ENCODE measurements at places on chromosomes 16 and 17.
A peak's percentile ranks its signal among the peaks of the same experiment; 100 is the strongest.

- DNase-seq = no peak
Observed at GRCh38 chr17:48747445-48748363, 19.2 kb upstream of the HOXB13 start.

DNA sequence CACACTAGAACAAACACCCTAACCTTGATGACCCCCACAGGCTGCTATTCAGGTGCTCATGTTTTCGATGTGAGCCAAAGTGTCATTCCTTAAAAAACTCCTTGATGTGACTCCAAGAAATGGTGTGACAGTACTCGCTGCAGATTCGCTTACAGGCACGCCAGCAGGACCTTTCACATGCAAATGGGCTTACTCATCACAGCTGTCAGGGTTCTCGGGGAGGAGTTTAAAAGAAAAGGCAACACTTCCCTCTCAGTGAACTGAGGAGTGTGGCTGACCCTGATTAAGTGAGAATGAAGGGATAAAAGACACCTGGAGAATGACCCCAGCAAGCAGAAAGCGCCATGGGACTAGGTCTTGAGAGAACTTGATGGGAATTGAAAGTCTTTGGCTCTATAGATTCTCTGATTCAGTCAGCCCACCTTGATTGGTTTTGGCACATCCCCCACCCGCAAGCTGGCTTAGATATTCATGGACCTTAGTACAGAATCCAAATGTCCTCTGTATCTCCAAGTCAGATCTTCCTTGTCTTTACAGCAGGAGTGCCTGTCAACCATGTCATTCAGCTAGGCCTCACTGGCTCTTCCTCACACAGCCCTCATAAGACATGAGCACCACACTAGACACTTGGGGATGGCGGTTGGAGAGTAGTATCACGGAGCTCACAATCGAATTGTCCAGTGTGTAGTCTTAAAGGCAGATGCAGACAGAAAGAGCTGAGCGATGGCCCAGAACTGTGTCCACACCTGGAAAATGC lies 82.6 kb downstream of the HIC1 start:
- DNase-seq = no peak

DNA sequence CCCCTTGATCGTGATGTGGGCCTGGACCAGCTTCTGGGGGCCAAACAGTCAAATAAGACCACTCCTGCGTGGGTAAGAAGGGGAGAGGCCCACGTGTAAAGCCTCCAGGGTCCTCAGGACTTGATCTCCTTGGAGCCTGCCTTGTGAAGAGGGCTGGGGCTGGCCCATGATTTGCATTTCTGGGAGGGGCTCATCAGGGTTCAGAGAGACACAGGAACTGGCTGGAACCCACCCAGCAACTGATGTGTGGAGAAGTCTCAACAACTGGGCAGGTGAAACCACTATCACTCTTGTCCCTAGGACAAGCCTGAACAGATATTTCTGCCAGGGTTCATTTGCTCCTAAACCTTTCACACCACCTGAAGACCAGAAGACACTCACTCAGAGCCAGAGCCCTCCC lies 214.7 kb downstream of the ZNF423 start:
- DNase-seq = no peak

GRCh38 chr17:19013806-19014627 lies 9.5 kb upstream of the FAM83G start:
- no peak for DNase-seq

DNA sequence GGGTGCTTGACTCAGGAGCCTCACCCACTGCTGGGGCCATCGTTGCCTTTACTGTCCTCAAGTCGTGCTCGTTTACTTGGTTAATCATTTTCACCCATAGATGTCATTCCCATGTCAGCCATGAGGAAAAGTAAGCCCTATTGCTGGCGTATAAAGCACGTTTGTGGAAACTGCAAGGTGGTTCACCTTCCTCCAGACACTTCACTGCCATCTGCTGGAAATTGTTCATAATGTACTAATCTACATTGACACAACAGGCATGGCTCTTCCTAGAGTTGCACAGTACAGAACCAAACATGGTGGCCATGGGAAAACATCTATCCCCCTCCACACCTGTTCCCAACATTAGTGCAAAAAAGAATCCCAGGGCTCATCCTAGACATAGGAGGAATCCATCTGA lies 116.6 kb downstream of the ZNF18 start:
- DNase-seq = no peak

DNA sequence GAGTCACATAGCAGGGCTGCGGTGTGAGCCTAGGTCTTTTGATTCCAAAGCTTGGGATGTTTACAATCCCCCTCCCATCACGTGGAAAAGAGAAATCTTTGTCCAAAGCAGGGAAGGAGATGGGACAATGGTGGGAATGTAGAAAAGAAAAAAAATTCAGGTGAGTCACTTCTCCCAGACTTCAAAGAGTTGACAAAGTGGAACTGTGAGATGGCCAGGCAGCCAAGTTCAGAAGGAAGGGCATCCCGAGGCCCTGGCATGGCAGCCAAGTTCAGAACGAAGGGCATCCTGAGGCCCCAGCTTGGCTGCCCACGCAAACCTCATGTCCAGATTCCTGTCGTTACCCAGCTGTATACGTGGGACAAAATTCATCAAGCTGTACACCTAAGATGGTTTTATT lies 47.5 kb downstream of the FOXL1 start:
- no peak for DNase-seq

DNA sequence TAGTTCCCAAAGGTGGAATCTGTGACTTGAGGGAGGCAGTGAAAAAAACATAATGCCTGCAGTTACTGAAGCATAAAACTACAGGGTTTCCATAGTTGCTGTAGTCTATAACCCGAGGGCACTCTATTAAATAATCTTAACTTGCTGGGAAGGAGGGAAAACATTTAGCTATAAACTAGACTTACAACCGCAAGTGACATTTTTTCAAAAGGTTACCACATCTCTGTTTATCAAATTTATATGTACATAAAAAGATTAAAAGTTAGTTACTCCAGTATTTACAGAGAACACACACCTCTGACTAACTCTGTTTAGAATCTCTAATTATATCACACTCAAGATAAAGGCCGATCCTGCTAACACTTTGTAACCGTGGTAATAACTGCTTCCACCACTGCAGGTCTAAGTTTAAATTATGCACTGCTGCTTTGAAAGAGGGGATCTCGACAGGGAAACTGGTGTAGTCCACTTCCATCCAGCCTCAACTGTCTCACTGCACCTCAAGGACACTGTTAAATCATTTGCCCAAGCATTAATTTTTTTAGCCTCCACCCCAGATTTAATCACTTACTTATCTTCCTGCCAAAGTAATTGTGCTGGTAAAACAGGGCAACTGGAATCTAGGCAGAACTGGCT lies 14.6 kb downstream of the KCNJ16 start:
- no peak for DNase-seq

GRCh38 chr17:21191698-21192097 lies 22.3 kb downstream of the TMEM11 start:
- no peak for DNase-seq

DNA sequence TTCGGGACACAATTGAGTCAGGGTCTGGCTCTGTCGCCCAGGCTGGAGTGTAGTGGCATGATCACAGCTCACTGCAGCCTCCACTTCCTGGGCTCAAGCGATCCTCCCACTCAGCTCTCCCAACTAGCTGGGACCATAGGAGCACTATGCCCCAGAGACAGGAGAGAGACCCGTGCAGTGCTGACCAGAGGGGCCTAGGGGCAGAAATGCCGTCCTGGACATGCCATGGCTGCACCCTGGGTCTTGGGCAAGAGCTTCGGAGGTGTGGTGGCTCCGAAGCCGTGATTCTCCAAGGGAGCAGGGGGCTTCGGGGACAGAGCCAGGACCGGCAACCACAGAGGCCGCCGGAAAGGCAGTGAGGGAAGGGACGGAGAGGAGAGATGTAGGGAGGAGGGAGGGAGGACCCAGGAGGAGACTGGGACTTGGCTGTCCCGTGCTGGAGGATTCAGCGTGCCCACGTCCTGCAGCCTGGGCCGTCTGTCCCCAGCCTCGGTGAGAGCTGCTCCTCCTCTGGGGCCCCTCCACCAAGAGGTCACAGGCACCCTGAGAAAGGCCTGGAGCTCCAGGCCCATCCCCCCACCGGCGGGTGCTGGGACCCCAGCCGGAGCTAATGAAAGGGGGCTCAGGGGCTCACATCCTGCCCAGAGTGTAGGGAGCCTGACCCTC lies 21.9 kb downstream of the TPSD1 start:
- no peak for DNase-seq

DNA sequence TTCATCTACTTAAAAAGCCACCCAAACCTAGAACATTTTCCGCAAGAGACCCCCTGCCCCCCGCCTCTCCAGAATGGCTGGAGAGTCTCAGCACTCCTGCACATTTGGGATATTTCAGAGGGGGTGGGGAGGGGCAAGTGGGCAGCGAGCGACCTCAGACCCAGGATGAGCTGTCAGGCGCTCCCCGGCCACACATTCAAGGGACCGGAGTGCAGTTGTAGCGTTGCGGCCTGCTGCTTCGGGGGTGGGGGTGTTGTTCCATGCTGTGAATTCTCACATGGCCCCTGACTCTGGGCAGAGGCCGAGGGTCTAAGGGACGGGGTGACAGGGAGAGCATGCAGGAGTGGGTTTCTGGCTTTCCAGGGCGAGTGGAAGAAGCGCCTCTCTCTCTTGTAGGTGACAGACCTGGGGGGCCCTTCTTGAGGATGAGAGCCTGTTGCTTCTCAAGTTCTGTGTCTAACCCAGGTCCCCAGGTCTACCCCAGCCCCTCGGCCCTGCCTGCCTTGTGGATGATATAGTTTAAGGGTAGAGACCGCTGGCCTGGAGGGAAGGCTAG lies 231.2 kb downstream of the SEC14L1 start:
- no peak for DNase-seq

- no peak for DNase-seq
Observed at GRCh38 chr17:45061606-45062205, 589 bp downstream of the NMT1 start.

DNA sequence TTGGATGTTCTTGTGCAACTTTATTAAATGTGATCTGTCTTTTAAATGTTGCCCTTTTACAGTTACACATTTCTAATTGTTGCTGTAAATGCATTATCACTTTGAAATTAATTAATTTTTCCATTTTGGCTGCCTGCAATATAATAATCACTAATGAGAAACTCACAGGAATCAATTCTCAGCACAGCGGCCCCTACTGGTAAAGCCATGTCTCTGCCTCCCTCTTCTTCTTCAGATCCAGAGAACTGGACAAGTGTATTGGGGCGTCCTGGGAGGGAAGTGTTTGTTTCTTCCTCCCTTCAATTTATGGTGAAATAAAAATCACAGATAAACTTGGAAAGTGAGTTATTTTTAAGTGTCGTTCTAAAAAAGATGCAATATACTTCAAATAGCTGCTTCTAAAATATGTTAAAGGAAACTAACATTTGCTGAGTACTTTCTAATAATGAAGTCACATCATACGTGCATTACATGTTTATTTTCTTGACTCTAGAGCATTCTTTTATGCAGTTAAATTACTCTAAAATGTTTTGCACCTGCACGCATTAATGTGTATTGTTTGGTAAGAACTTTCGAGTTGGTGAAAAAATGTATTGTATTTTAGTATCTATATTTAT lies 338.0 kb downstream of the WWOX start:
- peak; percentile 8 for DNase-seq

DNA sequence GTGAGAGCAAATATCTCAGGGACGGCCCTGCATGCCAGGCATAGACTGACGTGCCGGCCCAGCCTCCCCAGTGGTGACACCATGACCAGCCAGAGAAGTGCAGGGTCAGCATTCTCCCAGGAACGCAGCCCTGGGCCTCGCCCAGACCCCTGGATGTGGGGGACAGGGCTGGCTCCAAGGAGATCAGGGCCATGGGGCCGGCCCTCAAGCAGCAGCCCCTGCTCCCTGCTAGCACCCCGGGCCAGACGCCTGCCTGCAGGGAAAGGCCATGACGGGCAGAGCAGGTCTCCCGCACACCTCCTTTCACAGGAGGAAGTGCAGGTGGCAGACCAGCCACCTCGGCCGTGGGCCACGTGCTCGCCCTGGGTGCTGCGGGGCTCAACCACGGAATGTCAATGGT lies 9.5 kb downstream of the NDUFAF8 start:
- no peak for DNase-seq

- DNase-seq = no peak
Observed at GRCh38 chr17:73731733-73732132, 87.5 kb upstream of the SDK2 start.

DNA sequence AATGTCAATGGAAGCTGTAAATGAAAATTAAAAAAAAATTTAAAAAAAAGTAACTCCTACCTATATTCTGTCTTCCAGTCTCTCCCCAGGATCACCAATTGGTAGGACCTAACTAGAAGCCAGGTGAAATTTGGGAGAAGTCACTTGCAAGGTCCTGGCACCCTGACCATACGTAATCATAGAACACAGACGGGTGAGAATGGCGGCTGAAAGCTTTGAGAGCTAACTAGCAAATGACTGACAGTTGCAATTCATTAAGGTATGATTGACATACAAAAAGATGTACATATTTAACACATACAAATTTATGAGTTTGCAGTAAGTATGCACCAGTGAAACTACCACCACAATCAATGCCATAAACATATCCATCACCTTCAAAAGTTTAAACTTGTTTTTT lies 372.7 kb upstream of the PSMD7 start:
- DNase-seq = no peak

DNA sequence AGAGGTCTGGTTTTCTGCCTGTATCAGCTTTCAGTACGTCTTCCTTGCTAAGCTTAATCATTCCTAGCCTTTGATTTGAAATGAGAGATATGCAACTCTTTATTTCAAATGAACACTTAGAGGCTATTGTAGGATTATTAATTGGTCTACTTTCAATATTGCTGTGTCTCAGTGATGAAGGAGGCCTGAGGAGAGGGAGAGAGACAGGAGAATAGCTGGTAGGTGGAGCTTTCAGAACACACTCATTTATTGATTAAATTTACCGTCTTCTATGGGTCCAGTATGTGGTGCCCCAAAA lies 187.0 kb downstream of the BCAS3 start:
- no peak for DNase-seq

DNA sequence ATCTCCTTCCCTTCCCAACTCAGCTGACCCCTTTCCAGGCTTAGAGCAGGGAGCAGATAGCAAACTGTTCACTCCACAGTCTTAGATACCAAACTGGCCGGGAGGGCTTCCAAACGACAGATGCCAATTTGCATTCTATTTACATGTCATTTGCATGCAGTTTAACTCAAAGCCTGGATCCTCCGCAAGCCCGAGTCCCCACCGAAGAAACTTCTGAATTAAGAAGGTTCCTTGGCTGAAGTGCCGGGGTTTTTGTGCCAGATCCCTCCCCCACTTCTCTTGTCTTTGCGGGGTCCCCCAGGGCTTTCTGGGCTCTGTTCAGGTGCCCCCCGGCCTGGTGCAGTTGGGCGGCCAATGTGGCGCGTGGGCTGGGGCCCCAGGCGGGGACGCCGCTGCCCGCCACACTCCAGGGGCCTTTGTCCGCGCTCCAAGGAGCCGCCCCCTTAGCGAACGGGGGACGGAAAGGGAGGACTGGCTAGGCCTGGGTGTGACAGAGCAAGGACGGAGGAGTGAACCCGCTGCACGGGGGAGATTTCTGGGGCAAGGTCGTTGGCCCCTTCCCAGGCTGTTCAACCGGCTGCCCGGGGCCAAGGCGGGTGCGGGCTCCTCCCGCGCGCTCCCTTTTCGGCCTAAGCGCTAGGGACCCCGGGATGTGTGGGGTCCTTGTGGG lies 1.2 kb downstream of the GPRC5B start:
- DNase-seq = no peak

All from stimulated activated CD4-positive, alpha-beta T cell treated with anti-CD3 and anti-CD28 coated beads, TNF-alpha, amount 100 ng/mL, for 1 hour (primary cell).